ENCODE measurements at places on chromosomes 7 and 10.
A peak's percentile ranks its signal among the peaks of the same experiment; 100 is the strongest.

DNA sequence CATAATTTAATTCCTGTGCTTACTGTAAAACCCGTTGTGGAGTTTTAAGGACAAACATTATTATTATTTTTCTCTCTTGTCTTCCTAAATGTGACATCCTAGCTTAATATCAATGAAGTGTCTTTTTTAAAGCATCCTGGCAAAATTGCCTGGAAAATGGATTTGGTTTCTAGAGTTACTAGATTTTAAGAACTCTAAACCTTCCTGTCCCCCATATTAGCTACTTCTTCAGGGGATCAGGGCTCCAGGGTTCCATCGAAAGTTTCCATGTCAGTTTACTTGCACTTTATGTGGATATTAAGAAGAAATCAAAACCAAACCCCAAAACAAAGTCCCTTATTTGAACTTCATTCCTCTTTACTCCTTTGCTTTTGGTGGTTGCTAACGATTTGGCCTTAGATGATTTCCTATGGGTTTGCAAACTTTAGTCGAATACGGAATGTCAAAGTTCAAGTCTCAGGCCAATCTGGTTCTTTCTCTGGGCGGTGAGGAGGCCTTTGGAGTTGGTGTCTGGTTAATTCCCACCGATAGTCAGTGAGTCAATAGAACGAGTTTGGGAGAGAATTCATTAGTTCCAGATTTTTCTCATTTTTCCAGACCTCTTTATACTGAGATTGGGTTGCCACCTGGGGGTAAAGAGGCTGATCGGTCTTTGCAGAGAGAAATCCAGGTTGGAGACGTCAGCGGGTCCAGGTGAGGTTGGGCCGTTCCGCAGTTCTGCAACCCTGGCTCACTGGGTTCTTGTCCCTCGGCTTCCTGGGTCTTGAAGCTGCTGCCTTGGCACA is 1.1 kb downstream of the CUX1 start:
- no peak overlapping the region for H3K27ac ChIP-seq
- H3K4me3 ChIP-seq: no peak overlapping the region
- H3K27me3 ChIP-seq: no peaks in the 10 kb centered on the region
- peaks cover 17% of the 10 kb centered on the region for H3K4me1 ChIP-seq
- no peaks in the 10 kb centered on the region for H3K36me3 ChIP-seq

DNA sequence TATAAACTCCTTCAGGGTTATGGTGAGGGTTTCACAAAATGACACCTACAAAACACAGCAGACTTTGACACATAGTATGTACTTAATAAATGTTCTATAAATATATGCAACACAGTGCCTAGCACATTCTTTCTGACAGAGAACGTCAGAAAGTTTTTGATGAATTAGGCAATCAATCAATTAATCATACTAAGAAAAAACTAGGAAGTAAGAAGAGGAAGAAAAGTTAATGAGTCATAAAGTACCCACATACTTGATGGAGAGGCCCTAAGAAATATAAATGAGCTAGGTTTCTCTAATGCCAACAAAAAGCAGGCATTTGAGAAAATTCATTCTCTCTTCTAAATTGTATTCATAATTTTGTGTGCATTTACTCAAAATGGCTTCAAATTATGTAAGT is 192.7 kb upstream of the VWC2 start:
- H3K27ac ChIP-seq: no peak overlapping the region
- no peaks in the 10 kb centered on the region for H3K4me1 ChIP-seq
- no peak for DNase-seq
- H3K36me3 ChIP-seq: no peaks in the 10 kb centered on the region
- no peaks in the 10 kb centered on the region for H3K27me3 ChIP-seq
- no peak overlapping the region for H3K4me3 ChIP-seq

GRCh38 chr7:91285696-91286355 is 21.6 kb downstream of the FZD1 start:
- H3K27me3 ChIP-seq: no peaks in the 10 kb centered on the region
- no peak overlapping the region for H3K4me3 ChIP-seq
- peaks cover 5% of the 10 kb centered on the region for H3K4me1 ChIP-seq

GRCh38 chr10:127046975-127047877 is 142.0 kb downstream of the DOCK1 start:
- H3K36me3 ChIP-seq: peaks cover 51% of the 10 kb centered on the region
- peak; percentile 35 for DNase-seq
- H3K4me3 ChIP-seq: no peak overlapping the region
- H3K27ac ChIP-seq: peak overlapping the region; percentile 32
- peaks cover 3% of the 10 kb centered on the region for H3K4me1 ChIP-seq
- no peaks in the 10 kb centered on the region for H3K27me3 ChIP-seq

GRCh38 chr7:974172-974571 is 1.2 kb downstream of the COX19 start:
- peaks cover 35% of the 10 kb centered on the region for H3K4me1 ChIP-seq
- DNase-seq: peak; percentile 55
- H3K27ac ChIP-seq: no peak overlapping the region
- H3K36me3 ChIP-seq: peaks cover 31% of the 10 kb centered on the region

DNA sequence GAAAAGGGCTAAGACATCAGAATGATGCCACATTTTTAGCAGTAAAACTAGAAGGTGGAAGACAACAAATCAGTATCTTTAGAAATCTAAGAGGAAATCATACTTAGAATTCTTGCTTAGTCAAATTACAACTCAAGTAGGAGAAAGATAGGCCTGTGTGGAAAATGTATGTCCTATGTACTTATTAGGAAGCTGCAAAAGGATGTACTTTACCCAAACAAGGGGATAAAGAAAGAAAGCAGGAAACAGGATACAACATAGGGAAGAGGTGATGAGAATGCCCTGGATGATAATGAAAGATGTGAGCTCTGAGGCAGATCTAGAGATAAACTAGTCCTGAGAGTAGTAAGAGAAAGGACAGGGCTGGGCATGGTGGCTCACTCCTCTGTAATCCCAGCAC is 54.9 kb downstream of the RNLS start:
- H3K27me3 ChIP-seq: no peaks in the 10 kb centered on the region
- no peak overlapping the region for H3K4me3 ChIP-seq
- peaks cover 1% of the 10 kb centered on the region for H3K4me1 ChIP-seq
- no peaks in the 10 kb centered on the region for H3K36me3 ChIP-seq
- DNase-seq: peak; percentile 44

DNA sequence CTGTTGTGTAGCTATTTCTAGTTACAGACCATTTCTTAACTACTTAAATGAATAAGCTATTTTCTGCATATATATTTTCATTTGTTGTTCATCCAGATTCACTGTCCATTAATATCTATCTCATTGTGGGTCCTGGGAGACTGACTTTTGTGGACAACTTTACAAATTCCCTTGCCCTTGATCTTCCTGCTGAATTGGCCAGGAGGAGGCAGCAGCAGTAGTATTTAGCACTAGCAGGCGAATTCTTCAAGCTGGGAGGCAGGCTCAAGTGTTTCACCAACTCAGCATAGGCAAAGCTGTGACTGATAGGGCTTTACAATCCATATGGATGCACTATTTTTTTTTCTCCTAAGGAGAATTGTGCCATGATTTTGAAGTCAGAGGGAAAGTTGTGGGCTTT is 461.0 kb upstream of the NRG3 start:
- no peak overlapping the region for H3K27ac ChIP-seq
- no peaks in the 10 kb centered on the region for H3K36me3 ChIP-seq
- no peaks in the 10 kb centered on the region for H3K27me3 ChIP-seq
- H3K4me1 ChIP-seq: no peaks in the 10 kb centered on the region
- peak; percentile 32 for DNase-seq

GRCh38 chr10:121428867-121429266 is 169.4 kb downstream of the FGFR2 start:
- no peaks in the 10 kb centered on the region for H3K4me1 ChIP-seq
- peaks cover 5% of the 10 kb centered on the region for H3K27me3 ChIP-seq

DNA sequence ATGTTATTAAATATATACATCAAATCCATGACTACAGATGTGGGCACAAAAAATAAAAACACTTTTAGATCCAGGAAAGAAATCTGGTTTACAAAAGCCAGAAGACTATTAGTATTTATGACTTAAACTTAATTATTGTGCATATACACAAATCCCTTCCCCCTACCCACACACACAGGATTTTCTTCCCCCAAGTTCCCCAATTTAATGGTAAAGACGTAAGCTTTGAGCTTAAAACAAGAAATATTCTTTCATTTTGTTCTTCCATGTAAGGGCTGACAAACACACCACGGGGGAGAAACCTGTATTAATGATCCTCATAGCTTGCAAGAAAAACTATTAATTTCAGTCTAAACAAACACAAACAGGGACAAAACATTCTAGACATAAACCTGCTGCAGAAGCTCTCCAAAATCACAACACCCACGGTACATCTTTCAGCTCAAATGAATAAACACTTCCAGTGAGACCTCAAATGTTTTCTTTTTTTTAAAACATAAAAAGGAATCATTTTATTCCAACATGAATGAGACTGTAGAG is 28.5 kb downstream of the OSBPL3 start:
- no peaks in the 10 kb centered on the region for H3K36me3 ChIP-seq
- peaks cover 5% of the 10 kb centered on the region for H3K4me1 ChIP-seq
- H3K27me3 ChIP-seq: no peaks in the 10 kb centered on the region
- DNase-seq: no peak

DNA sequence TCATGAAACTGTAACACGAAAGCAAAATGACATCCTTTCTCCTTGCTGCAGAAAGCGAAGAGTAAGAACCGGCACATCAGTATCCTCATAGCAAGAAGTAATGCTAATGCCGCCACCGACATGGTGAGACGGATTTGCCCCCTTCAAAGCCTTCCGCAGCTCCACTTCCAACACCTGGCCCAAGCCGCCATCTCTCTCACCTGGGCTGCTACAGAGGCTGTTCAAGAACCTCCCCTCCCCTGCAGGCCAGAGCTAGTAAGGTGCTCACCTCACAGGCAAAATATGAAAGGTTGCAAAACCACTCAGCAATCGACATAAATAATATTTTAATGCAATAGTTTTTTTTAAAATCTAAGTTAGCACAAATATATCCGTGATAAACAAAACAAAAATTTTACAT is 123.9 kb upstream of the FRMD4A start:
- H3K4me1 ChIP-seq: peaks cover 3% of the 10 kb centered on the region
- no peaks in the 10 kb centered on the region for H3K36me3 ChIP-seq
- no peak for DNase-seq

DNA sequence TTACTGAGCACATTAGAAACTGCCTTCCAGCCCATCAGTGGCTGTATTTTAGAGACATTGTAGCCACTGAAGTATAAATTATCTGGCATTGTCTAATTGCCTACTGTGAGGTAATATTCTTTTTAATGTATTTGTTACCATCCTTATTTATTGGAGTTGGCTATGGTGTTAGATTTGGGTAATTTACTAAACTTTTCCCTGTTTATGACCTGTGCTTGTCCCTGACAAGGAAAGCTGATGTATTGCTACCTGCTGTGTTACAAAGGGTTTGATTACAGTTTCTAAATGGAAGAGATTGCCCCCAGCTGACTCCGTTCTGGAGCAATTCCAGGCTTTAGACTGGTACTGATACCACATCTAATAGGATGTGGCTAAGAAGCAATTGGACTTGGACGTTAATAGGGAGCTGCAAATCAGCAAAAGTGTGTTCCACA is 12.3 kb upstream of the ASCC1 start:
- H3K36me3 ChIP-seq: peaks cover 39% of the 10 kb centered on the region
- H3K27ac ChIP-seq: no peak overlapping the region
- no peaks in the 10 kb centered on the region for H3K27me3 ChIP-seq
- no peak for DNase-seq
- H3K4me1 ChIP-seq: peaks cover 1% of the 10 kb centered on the region
- H3K4me3 ChIP-seq: no peak overlapping the region

DNA sequence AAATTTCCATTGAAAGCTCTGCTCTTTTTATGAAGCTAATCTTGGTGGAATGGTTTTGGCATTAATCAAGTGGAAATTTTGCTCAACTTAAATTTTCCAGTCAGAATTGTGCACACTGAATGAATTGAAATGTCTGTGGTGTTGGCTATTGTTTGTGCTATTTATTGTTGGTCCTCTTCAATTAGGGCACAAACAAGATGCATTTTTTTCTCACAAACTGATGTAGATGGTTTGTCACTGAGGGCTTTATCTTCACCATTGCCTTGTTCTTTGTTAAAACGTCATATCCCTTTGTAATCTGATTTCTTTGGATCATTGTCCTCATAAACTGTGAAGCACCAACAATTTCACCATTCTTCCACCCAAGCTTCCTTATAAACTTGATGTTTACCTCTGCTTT is 152.1 kb upstream of the RHOBTB1 start:
- H3K36me3 ChIP-seq: no peaks in the 10 kb centered on the region
- H3K27ac ChIP-seq: no peak overlapping the region
- no peaks in the 10 kb centered on the region for H3K4me1 ChIP-seq
- DNase-seq: no peak
- no peaks in the 10 kb centered on the region for H3K27me3 ChIP-seq
- H3K4me3 ChIP-seq: no peak overlapping the region

DNA sequence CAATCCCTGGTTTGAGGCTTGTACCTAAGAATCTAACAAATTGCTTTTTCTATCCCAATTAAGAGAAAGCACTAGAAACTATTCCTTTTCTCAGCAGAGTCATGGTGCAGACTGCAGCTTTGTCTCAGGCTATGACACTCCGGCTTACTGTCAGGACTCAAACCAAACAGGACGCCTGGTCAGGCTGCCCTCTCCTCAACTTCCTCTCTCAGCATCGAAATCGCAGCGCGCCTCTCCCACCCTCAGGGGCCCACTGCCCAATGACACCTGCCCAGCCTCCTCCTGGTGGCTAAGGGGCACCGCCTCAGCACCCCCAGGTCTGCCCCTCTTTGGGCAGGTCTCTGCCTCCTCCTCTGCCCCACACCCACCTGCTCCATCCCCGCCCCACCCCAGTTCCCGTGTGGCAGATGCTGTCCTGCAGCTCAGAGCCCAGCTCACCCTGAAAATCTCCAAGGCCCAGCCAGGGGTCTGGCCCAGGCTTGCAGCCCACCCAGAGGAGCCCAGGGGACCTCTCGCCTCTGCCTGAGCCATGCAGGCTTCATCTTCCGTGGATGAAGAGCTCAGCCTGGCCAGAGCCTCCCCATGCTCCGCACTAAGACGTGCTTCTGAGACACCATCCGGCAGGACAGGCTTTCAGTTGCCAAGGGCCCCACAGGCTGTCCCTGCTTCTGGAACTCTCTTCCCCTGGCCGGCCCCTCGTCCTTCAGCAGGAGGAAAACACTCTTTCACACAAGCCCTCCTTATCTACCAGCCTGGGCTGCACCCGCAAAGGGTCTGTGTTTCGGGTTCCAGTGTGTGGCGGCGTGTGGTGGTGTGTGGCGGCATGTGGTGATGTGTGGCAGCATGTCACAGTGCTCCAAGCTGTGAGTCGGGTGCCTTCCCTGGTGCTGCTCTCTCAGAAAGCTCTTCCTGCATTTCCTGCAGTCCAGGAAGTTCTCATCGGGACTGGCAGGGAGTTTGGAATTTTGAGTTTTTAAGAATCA is 16.4 kb upstream of the PTPRN2 start:
- no peaks in the 10 kb centered on the region for H3K27me3 ChIP-seq
- no peak overlapping the region for H3K27ac ChIP-seq
- no peak overlapping the region for H3K4me3 ChIP-seq
- H3K4me1 ChIP-seq: peaks cover 11% of the 10 kb centered on the region
- DNase-seq: no peak
- H3K36me3 ChIP-seq: no peaks in the 10 kb centered on the region

- no peak overlapping the region for H3K4me3 ChIP-seq
- DNase-seq: no peak
These were observed 27.0 kb downstream of the OGDHL start for GRCh38 chr10:49735161-49735560.
